GOT3 (cell line): ENCODE measurements at places on chromosomes 2 and 18.

DNA sequence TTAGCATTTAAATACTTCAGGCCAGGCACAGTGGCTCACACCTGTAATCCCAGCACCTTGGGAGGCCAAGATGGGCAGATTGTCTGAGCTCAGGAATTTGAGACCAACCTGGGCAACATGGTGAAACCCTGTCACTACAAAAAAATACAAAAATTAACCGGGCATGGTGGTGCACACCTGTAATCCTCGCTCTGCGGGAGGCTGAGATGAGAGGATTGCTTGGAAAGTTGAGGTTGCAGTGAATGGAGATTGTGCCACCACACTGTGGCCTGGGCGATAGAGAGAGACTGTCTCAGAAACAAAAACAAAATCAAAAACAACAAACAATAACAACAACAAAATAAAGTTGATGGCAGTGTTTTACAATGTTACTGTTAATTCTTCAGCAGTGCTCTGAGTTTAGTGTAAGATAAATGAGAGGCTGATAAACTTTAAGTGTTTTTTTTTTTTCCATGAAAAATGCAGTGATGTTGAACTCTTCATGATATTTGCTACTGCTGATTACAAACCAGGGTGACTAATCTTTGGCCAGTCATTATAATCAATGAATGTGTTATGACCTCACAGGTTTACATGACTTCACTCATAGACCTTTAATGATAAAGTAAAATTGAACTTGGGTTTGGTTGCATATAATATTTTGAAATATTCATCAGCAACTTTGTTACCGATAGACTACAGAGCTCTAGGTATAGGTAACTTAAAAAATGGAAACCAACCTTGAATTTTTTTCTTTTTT lies 2.5 kb downstream of the ITGAV start:
- no peak for DNase-seq

DNA sequence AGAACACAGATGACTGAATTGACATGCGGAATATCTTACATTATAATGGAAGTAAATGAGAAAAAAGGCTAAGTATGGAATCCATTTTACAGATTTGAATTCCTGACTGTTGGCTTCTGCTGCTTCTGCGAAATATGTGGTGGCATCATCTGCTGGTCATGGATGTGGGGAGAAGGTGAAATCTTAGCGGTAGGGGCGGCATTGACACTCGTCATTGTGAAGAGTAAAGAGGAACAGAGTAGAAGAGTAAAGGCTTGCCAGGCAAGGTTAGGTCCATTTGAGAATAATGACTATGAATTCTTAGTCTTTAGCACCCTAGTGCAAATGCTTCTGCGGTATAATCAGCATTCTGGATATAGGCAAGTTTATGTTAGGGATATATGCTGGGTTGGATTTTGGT lies 32.4 kb downstream of the ACTR3 start:
- no peak for DNase-seq

GRCh38 chr2:39625193-39625926 lies 40.4 kb upstream of the TMEM178A start:
- no peak for DNase-seq

- DNase-seq: no peak
These were observed 11.1 kb upstream of the KLHL30 start for GRCh38 chr2:238127165-238128060.

GRCh38 chr2:28273751-28274150 lies 118.9 kb upstream of the FOSL2 start:
- no peak for DNase-seq
